ENCODE measurements at places on chromosomes 2 and 18.

- DNase-seq: no peak
Measured at GRCh38 chr2:11388262-11389051, 44.0 kb upstream of the ROCK2 start.

DNA sequence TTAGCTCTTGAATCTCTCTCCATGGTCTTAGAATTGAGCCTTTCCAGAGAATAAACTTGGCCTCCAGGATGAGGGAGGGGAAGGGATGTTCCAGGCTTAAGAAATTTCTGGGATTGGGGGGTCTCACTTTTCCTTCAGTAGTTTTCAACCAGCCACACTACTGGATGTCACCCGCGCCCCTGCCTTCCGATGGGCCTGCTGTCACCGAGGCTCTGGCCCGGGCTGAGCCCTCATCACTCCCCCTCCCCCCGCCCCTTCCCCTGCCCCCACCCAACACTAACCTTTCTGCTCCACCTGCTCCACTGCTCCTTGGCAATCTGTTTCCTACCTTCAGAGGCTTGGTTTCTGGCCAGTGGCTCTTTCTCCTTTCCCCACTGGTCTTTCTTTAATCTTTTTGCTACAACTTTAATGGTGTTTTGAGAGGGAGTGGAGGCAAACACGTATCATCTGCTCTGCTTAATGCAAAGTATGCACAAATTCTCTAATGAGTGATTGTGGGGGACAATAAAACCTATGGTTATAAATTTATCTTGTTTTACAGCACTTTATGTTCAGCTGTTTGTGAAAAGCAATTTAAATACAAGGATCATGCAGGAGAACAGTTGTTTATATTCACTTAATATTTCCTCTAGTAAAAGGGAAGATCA, 155.1 kb downstream of the WDSUB1 start:
- no peak for DNase-seq

- no peak for DNase-seq
Measured at GRCh38 chr2:181954538-181954883, 31.1 kb upstream of the PPP1R1C start.

GRCh38 chr2:63569740-63570139, 18.5 kb downstream of the WDPCP start:
- DNase-seq: no peak

GRCh38 chr2:38277245-38278116, 99.6 kb downstream of the ATL2 start:
- no peak for DNase-seq

DNA sequence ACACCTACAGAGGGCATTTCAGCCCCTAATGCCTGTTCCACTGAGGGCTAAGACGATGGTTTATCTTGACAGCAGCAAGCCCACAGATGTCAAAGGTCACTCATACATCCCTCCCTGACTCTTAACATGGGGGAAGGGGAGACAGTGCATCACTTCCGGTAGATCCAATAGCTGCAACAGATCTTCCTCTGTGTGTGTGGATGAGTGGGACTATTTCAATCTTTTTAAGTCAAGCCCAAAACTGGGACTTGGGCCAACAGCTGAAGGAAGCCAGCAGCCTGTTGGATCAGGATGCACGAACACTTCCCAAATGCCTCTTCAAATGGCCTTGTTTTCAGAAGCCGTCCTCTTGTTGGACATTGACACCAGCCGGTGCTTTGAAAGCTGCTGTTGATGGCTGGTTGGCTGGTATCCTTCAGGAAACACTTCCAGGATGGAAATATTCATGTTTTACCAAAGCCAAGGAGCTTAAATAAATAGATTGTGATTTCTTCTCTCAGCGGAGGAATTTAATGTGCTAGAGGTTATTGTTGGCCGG, 59.2 kb downstream of the IL1R2 start:
- DNase-seq: peak; percentile 38

- DNase-seq: no peak
Measured at GRCh38 chr2:21431078-21431477, 307.3 kb downstream of the TDRD15 start.

DNA sequence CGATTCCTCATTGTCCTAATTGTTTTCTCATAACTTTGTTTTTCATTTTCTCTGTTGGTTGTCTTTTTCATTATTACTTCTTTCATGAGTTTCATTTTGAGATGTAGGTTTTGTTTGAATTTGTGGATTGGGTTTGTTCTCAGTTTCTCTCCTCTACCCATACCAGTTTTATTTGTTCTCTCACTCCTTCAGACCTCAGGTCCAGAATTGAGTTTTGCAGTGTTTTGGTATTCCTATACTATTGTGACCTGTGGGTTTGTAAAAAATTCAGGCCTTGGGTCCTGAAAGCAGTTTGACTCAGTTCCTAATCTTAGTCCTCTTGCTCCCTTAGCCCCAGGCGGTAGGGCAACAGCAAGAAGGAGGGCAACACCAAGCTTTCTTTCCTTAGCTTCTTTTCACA, 28.3 kb upstream of the UBE2E3 start:
- no peak for DNase-seq

DNA sequence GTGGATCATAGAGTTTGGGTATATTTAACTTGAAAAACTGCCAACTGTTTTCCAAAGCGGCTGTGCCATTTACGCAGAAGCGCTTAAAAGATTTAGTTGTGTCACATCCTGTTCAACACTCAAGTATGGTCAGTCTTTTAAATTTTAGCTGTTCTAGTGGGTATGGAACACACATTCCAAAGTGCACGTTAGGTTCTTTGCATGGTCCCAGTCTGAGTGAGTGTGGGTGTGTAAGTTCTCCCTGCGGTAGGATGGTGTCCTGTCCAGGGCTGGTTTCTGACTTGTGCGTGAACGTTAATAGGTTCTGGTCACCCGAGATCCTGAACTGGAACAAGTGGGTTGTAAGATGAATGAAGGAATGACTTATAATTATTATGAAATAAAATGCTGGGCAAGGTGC, 28.4 kb upstream of the IL36G start:
- no peak for DNase-seq

DNA sequence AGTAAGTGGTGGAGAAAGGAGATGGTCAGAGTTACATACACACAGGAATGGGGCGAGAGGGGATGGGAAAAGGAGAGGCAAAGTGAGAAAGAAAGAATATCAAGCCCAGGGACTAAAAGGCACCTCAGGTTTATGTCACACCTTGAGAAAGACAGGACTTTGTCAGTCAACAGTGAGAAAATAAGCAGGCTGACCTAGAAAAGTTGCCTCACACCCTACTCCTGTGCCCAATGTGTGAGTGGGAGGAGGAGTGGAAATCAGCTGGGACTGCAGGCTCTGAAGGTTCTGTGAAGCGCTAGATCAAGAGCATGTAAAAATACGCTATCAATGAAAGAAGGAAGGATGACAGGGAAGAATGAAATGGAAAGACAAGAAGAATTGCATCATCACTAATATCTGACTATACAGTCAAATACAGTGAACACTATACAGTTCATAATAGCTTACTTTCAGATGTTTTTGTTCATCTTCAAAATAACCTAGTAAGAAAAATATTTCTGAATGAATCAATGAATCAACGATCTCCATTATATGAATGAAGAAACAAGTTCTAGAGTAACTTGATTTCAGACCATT, 10.7 kb downstream of the VPS54 start:
- DNase-seq: no peak
